ENCODE measurements at places on chromosomes 1 and 21.

GRCh38 chr1:162690672-162691434 lies 58.6 kb downstream of the DDR2 start:
- DNase-seq: no peak

GRCh38 chr1:119359730-119360129 lies 8.9 kb upstream of the HAO2 start:
- DNase-seq: no peak

- DNase-seq: no peak
These were observed 1.2 kb downstream of the GTF2B start for GRCh38 chr1:88890131-88890530.

- DNase-seq: no peak
These were observed 86.4 kb downstream of the TMEM53 start for GRCh38 chr1:44587796-44588460.

GRCh38 chr1:198187973-198188588 lies 31.3 kb downstream of the NEK7 start:
- peak; percentile 27 for DNase-seq
